ENCODE measurements at places on chromosomes 4 and X.

- DNase-seq: no peak
Measured at GRCh38 chrX:151899622-151900021, 13.1 kb upstream of the MAGEA4 start.

- no peak for DNase-seq
Measured at GRCh38 chr4:112075129-112075753, 70.0 kb upstream of the FAM241A start.

DNA sequence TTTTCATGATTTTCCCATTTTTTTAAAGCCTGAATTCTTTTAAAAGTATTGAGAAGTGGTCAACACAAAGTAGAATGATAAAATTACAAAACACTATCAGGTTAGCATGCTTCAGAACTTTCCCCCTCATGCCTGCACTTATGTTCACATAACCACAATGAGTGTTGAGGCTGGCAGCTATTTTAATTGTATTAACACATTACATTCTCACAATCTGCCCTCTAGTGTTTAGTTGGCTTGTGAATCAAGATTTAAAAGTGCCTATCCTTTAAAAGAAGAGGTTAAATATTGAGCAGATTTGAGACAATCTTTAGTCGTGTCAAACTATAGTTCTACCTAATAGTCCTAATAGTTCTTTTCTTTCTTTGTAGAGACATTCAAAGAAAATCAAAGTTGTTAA lies 93.6 kb upstream of the NAP1L5 start:
- DNase-seq: no peak

DNA sequence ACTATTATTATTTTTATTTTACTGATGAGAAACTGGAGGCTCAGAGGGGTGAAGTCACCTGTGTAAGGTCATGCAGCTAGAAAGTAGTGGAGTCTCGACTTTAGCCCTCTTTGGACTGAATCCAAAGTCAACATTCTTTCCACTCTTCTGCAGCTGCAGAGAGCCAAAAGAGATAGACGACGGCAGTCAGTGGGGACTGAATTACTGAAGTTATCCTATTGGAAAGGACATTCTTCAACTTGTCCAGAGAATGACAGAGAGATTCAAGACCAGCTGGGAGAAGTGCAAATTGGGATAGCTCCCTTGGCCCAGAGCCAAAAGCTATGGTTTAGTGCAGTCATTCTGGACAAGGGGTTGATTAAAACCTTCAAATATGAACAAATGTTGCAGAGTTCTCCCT lies 42.5 kb downstream of the VGLL1 start:
- DNase-seq: no peak

- no peak for DNase-seq
Measured at GRCh38 chr4:141788169-141788915, 152.0 kb downstream of the IL15 start.

GRCh38 chr4:2783790-2784189 lies 9.1 kb upstream of the SH3BP2 start:
- no peak for DNase-seq

- no peak for DNase-seq
Measured at GRCh38 chrX:9614016-9614415, 149.2 kb downstream of the TBL1X start.

DNA sequence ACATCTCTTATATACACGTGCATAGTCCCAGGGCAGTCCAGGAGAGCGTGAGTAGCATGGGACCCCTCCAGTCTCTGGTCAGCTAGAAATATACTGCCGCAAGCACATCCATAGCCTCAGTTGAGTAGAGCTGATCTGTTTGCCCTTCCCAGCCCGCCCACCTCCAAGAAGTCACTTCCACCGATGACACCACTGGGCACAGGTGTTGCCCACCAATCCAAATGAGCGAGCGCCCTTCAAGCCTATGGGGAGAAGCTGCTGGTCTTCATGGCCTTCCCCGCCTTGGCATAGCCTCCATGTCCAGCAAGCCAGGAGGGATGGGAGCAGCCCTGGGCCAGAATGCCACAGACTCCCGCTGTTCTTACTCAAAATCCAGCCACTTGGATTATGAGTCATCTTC lies 10.2 kb downstream of the DUSP9 start:
- no peak for DNase-seq

DNA sequence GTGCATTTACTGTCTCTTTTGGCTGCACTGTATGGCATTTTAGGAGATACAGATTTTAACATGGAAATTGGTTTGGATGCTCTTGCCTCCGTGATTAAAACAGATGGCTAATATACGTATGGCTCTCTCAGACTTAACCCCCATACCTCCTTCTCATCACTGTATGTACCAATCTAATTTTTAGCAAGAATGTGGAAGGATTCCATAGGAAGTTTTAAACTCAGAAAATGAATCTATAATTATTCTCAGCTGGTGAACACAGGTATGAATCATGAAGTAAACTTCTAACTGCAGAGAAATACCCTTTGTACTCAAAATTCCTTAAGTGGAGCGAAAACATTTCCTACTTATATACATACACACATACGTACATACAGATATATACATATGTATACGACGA lies 210.5 kb upstream of the NEIL3 start:
- no peak for DNase-seq

DNA sequence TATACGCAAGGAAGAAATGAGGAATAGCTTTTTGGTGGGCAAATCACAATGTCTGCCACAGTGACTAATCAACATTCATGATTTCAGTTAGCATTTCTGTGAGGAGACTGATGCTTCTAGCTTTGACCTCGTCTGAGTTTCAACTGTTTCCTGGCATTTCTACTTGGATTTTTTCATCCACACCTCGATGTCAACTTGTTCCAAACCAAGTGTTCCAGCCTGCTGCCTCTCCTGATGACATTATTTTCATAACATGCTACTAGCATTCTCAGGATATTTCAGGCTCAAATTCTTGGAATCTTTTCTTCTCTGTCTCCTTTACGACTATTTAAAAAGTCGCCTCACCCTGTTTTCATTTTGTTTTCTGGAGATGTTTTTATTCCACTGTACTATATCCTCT lies 90.3 kb upstream of the TEX13D start:
- no peak for DNase-seq
